LHCN-M2 (cell line): ENCODE measurements at places on chromosomes 2 and 18. TPM values are rescaled to one million over a fixed set of nuclear protein-coding genes. Genes with fewer than 3 reads are reported as not detected.

HMSD gene
- not detected in 2 replicates for total RNA-seq

GRCh38 chr2:46167406-46167805, 129.8 kb upstream of the EPAS1 start:
- DNase-seq, result no peak

GRCh38 chr2:126635281-126635680, 20.7 kb upstream of the GYPC start:
- peak; percentile 56 for DNase-seq

GRCh38 chr2:240247241-240247867, 106.9 kb upstream of the OTOS start:
- DNase-seq, result no peak
